Stimulated activated CD4-positive, alpha-beta T cell treated with anti-CD3 and anti-CD28 coated beads, Interleukin-15, amount 100 ng/mL, for 1 hour (primary cell): ENCODE measurements at places on chromosomes 7 and 10.

DNA sequence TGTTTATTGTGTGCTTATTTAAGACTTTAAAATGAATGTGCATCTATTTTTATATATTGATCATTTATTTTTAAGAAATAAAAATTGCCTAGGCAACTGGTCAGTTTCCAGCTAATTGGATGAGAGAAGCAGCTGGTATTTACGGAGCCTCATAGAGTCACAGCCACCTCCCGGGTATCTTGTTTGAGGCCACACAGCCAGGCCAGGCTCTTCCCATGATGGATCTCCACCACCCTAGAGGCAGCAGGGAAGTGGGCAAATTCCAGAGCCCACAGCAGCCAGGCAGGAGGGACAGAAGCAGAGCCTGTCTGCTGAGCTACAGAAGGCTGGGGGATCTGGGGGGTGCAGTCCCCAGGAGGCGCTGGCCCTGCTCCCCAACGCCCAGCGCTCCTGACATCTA lies 61.6 kb downstream of the CLEC2L start:
- no peak for DNase-seq

DNA sequence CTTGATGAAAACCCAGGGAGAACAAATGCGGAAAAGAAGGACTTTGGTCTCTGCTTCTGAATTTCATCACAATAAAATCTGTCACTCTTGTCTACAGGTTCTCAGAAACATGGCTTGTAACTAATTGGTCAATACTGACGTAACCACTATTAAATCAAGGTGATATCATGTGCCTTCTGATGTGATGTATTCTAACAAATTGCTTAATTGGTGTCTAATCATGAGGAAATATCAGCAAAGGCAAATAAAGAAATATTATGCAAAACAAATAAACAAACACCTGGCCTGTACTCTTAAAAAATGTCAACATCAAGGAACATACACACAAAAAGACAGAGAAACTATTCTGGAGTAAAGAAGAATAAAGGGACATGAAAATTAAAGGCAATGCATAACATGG lies 1165.0 kb downstream of the NXPH1 start:
- DNase-seq: no peak

DNA sequence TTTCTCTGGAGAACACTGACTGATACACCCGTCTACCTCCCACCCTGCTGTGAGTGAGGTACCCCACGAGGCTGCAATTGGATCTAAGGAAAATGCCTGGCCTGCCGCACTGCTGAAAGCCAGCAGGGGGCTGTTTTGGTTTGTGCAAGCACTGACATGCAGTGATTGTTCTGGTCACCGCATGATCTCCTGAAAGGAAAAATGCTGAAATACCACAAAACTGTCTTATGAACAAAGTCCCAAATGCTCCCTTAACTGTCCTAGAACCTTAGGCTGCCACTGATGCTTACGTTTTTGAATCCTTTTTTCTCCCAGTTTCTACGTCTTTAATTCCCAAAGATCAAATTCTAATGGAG lies 132.7 kb downstream of the JCAD start:
- no peak for DNase-seq

DNA sequence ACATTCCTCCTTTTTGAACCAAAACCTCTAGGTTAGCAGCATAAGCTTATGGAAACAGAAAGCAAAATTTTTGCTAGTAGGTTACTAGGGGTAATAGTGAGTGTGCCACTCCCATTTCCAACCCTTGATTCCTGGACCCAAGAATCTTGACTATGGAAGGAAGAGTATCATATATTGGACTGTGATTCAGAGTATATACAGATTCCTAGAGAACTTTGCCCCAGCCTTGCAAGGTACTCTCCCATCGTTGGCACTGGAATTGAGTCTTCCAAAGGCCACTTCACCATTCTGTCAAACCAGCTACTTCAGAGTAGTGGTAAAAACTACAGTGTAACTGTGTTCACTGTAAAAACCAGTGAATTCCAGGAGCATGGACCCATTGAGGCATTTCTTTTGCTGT lies 69.4 kb downstream of the LRRC17 start:
- no peak for DNase-seq

DNA sequence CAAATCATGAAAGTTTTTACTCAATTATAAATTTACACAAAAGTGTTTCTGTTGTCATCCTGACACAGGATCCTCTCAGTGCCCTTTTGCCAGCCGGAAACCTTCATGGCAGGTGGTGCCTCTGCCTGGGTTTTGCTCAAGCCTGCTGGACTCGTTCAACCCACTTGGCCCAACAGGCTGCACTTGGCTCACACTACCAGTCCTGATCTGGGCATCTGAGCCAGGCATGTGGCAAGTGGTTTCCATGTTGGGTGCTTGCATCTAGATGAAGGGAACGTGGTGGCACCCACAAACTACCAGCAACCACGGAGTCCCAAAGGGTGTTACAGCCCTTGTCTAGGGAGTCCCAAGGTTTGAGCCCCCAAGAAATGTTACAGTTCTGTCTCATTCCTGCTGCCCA lies 162.3 kb upstream of the CSTF2T start:
- no peak for DNase-seq

DNA sequence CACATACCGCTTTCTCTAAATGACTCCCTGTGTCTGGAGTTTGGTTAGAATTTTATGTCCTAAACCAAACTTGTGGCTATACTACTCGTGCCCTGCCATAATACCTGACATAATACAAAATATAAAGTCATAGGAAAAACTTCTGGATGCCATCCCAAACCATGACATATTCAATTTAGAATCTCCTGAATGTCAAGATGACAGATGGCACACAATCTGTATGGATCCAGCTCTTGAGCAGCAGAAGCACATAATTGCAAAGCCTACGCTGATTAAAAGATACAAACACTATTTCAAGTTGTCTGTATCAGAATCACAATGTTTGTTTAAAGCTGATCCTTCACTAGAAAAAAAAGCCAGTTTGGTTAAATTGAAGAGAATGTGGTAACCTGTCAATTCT lies 22.4 kb upstream of the CDC14C start:
- DNase-seq: no peak

DNA sequence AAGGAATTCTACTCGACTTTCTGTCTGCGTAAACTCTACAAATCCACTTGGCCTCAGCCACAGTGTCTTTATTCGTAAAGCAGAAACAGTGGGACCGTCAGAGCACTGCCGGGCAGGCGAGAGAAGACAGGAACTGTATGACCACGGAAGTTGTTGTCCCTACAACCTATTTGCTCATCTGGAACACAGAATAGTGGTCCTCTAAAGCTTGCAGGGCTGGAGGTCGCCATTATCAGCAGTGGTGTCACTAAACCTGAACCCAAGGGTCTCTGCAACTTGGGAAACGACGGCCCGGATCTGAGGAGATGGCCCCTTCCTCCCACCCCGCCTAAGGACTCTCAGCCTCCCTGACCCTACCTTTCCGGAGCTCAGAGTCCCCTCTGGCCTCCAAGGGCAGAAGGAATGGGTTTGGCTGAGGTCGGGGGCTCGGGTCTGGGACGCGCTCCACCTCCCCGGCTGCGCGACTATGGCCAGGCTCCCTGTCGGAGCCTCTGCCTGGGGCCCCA lies 442 bp downstream of the STYXL1 start:
- no peak for DNase-seq

GRCh38 chr7:108660465-108660864 lies 90.8 kb downstream of the DNAJB9 start:
- no peak for DNase-seq

DNA sequence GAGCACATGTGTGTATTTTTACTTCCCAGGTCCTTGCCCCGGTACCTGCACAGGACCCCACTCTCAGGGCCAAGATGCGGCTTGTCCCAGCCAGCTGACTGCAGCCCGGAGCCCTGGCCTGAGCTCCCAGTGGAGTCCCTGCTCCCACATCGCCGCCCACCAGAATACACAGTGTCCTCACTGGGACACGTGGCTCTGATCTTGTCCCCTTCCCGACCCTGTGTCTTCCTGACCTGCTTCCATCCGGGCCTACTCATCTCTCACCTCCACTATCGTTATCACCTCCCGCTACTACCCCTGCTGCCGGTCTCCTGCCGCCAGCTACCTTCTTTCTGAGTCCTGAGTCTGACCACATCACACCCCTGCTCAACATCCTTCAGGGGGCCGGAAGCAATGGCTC lies 146.3 kb upstream of the CHST15 start:
- DNase-seq: no peak

DNA sequence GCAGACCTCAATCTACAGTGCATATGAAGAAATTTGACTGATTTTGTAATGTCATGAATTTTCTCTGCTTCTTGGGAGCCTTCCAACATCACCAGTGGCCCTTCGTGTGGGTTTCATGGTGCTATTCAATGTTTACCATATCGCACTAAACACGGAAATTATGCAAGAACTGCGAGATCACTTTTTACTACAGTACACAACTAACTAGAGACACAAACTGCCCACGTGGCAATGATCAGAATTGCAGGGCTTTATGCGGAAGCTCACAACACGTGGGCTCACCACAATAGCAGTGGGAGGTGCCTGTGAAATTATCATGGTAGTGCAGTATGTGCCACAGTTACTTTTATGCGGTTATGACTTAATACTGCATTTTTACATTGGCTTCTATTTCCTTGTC lies 449.7 kb upstream of the KLF6 start:
- DNase-seq: no peak

GRCh38 chr7:94253686-94254085 lies 141.0 kb upstream of the COL1A2 start:
- no peak for DNase-seq

DNA sequence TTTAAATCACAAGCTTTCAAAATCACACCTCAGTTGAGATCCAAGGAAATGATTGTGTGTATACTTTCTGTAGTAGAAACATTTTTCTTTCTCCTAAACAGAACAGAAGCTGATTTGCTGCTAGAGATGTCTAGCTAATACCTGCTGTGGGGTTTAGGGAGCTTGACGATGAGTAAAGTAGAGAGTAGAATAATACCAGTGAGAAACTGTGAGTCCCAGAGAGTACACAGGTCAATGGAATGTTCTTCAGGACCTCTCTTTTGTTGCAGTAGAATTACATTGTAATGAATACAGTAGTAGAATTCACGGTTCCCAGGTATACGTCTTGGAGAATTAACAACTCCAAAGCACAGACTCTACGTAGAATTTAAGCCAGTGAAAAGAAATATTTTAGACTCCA lies 18.0 kb downstream of the TRUB1 start:
- DNase-seq: no peak

GRCh38 chr7:44740055-44740454 lies 8.6 kb upstream of the ZMIZ2 start:
- DNase-seq: no peak

DNA sequence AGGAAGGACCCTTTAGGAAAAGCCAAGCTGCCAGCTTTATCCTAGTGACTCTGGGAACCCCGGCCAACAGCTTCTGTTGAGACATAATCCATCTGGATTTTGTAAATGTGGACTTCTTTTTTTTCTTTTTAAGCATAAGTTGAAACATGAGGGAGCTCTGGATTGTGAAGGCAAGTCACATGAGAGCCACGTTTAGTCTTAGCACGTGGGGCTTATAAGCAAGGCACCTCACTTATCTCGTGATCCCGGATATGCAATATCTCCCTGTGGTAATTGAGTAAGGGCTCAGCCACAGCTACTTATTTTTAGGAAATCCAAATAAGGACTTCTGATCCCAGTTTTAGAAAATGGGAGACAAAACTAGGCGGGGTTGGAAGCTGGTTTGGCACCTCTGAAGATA lies 111.2 kb upstream of the PTN start:
- no peak for DNase-seq

DNA sequence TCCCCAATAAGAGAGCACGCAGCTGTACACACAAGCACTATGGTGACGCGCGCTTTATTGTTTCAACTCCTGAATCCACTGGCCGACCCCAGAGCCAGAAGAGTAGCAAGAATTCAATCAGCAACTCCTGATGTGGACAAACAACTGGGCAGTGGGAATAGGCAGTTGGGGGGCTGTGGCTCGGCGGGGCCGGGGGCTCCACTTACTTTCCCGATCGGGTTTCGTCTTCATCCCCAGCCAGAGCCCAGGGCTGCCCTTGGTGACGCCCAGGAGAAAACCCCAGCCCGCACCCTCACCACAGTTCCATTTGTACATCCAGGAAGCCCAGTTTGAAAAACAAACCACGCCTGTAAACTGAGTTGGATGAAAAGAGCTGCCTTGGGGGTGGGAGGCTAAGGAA lies 38.7 kb downstream of the DAGLB start:
- no peak for DNase-seq

DNA sequence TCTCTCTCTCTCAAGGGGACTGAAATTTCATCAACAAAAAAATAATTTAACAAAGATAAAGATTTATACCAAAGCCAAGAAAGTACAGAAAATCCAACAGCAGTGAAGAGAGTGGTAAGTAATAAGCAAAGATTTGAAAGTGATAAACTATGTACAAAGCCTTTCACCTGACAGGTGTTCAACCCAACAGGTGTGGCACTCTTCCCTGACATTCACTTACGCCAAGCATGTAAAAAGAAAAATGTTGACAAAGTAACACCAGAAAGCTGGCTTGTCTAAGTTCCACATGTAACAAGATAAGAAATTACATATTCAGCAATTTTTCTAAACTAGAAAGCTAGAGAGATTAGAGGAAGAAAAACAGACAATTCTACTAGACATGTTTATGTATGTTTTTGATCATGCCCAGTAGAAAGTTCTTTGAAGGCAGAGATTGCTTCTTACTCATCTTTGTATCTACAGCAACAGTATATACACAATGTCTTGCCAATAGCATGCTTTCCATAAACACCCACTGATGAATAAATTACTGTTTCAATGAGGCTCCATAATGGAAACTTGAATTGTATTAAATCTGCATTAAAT lies 468.5 kb downstream of the PARD3 start:
- DNase-seq: no peak
